ENCODE measurements at places on chromosomes 5 and 9. TPM values are rescaled to one million over a fixed set of nuclear protein-coding genes. Genes with fewer than 3 reads are reported as not detected.

Gene LCN15
- not detected for total RNA-seq

Gene SLC6A18
- total RNA-seq: not detected

Gene GRIN3A
- not detected for total RNA-seq

DNA sequence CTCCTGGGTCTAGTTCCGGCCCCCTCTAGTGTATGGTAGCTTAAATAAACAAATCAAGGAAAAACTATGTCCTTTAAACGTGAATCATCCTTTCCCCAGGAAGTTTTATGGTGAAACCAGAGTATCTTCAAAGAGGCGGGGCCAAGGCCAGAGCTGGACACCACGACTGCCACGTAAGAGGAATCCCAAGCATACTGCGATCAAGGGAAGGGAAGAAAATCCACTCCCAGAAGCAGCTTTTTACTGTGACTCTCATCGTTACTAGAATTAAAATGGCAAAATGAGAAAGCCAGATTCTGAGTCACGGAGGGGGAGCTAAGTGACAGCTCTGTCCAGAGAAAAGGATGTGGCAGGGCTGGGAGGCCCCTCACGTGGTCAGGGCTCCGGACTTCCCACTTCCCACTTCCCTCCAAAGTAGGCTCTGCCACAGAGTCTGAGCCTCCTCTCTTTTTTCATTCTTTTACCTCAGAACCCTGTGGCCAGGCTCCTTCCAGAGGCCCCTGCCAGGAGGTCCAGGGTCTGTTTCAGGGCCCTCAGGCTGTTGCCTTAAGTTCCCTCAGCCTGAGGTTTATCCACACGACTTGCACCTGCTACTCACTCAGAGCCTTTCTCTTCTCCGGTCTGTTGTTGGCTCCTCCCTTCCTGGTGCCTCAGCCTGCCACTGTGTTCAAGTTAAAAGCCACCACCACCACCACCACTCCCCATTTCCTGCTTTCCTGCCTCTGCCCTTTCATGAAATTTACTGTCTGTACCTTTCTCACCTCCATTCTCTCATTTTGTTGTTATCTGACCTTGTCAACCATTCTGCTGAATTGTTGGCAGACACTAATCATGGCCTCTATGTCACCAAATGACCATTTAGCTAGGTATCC, 1.4 kb upstream of the GLRX start:
- H3K36me3 ChIP-seq: no peaks in the 10 kb centered on the region
- no peaks in the 10 kb centered on the region for H3K27me3 ChIP-seq
- DNase-seq: no peak
- H3K4me1 ChIP-seq: peaks cover 18% of the 10 kb centered on the region

- no peak for DNase-seq
- H3K27ac ChIP-seq: no peak overlapping the region
- no peaks in the 10 kb centered on the region for H3K4me1 ChIP-seq
- H3K36me3 ChIP-seq: no peaks in the 10 kb centered on the region
Measured at GRCh38 chr9:121825031-121825691, 173.7 kb downstream of the DAB2IP start.

GRCh38 chr5:95261437-95262175, 23.3 kb downstream of the MCTP1 start:
- no peak for DNase-seq
- H3K4me3 ChIP-seq: no peak overlapping the region
- no peak overlapping the region for H3K27ac ChIP-seq
- no peaks in the 10 kb centered on the region for H3K27me3 ChIP-seq
- H3K4me1 ChIP-seq: no peaks in the 10 kb centered on the region

GRCh38 chr9:114016629-114017423, 61.3 kb downstream of the AMBP start:
- no peak overlapping the region for H3K4me3 ChIP-seq
- no peaks in the 10 kb centered on the region for H3K36me3 ChIP-seq
- H3K27ac ChIP-seq: no peak overlapping the region
- no peaks in the 10 kb centered on the region for H3K27me3 ChIP-seq
- DNase-seq: no peak

- no peak overlapping the region for H3K27ac ChIP-seq
- no peak for DNase-seq
- H3K27me3 ChIP-seq: no peaks in the 10 kb centered on the region
- H3K4me1 ChIP-seq: peaks cover 9% of the 10 kb centered on the region
Measured at GRCh38 chr5:124927735-124928134, 181.3 kb upstream of the ZNF608 start.

- no peak for DNase-seq
- H3K36me3 ChIP-seq: no peaks in the 10 kb centered on the region
- no peak overlapping the region for H3K4me3 ChIP-seq
- no peak overlapping the region for H3K27ac ChIP-seq
Measured at GRCh38 chr5:36576721-36577120, 29.7 kb upstream of the SLC1A3 start.

GRCh38 chr5:78899922-78900362, 85.2 kb downstream of the ARSB start:
- no peak overlapping the region for H3K4me3 ChIP-seq
- no peaks in the 10 kb centered on the region for H3K36me3 ChIP-seq
- H3K27me3 ChIP-seq: no peaks in the 10 kb centered on the region
- H3K27ac ChIP-seq: no peak overlapping the region
- no peak for DNase-seq
- peaks cover 6% of the 10 kb centered on the region for H3K4me1 ChIP-seq

DNA sequence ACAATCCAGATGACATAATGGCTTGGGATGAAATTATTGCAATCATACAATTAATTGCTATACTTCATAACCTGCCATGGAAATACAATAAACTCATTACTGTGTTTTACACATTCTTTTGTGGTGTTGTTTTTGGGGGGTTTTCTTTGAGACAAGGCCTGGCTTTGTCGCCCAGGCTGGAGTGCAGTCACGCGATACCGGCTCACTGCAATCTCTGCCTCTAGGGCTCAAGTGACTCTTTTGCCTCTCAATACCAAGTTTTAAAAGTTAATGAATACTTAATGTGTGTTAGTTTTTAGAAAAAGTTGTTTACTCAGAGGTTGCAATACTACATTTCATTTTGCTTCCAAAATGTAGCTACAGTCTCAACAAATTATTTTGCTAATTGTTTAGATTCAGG, 598.4 kb downstream of the CHSY3 start:
- no peaks in the 10 kb centered on the region for H3K36me3 ChIP-seq
- H3K27ac ChIP-seq: no peak overlapping the region
- no peaks in the 10 kb centered on the region for H3K27me3 ChIP-seq

DNA sequence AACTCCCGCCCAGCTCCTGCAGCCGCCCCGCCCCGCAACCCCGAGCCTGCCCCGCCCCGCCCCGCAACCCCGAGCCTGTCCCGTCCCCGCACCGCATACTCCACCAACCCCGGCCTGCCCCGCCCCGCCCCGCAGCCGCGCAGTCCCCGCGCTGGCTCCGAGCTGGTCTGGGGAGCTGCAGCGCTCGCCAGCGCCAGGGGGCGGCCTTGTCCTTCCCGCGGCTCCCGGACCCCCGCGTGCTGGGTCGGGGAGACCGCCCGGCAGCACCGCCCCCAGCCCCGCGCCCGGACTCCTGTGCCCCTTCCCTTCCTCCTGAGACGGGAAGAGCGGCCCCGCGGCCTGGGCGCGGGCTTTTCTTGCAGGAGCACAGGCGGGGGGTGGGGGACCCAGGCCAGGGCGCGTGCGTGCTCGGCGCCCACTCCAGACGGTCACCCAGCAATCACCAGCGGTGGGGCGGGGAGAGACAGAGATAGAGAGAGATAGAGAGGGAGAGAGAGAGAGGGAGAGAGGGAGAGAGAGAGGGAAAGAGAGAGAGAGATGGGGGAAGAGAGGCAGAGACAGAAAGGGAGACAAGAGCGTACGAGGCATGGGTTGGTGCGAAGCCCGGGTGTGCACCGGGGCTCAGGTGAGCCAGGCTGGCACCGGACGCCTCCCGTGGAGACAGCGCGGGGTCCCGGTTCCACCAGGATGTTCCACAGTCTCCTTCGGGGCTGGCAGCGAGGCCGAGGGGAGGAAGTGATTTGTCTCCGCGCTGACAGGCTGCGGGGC, 14.7 kb upstream of the TMEM250 start:
- no peaks in the 10 kb centered on the region for H3K4me1 ChIP-seq
- no peak overlapping the region for H3K4me3 ChIP-seq
- H3K36me3 ChIP-seq: no peaks in the 10 kb centered on the region
- H3K27me3 ChIP-seq: peaks cover 4% of the 10 kb centered on the region

DNA sequence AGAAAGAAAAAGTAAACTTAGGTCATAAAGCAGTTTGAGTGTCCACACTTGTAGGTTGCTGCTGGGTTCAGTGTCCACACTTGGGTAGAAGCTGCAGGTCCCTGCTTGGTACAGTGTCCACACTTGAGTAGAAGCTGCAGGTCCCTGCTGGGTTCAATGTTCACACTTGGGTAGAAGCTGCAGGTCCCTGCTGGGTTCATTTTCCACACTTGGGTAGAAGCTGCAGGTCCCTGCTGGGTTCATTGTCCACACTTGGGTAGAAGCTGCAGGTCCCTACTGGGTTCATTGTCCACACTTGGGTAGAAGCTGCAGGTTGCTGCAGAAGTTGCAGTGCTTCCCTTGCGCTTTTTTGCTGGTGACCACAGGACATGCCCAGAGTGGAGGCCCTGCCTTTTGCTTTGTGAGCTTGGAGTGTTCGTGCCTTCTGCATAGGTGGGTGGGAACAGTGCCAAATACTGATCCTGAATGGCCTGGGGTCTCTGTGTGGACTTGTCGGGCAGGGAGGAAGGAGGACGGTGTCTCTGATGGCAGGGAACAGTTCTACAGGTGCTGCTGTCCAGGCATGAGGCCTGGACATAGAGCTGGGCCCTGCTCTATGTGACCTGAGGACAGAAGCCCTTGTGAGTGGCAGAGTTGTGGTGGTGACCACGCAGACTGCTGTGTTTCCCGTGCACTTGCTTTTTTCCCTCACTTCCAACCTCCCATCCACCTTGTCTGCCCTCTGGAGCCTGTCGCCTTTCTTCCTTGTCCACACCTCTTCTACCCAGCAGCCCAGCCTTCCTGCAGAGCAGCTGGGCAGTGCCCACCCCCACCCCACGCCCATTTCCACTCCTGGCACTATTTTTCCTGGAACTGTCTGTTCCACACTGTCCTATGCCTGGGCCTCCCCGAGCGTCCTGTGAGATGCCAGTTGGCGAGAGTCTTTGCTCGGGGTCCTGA, 120.8 kb downstream of the EHMT1 start:
- H3K36me3 ChIP-seq: peaks cover 6% of the 10 kb centered on the region
- DNase-seq: no peak
- no peaks in the 10 kb centered on the region for H3K27me3 ChIP-seq
- peaks cover 41% of the 10 kb centered on the region for H3K4me1 ChIP-seq
- peak overlapping the region; percentile 28 for H3K4me3 ChIP-seq

- peaks cover 13% of the 10 kb centered on the region for H3K36me3 ChIP-seq
- DNase-seq: no peak
- H3K4me1 ChIP-seq: no peaks in the 10 kb centered on the region
- no peak overlapping the region for H3K4me3 ChIP-seq
Measured at GRCh38 chr9:69249337-69249736, 75.3 kb downstream of the TJP2 start.
